Regular cardiac myocyte (primary cell): ENCODE measurements at places on chromosomes 3 and 15. TPM values are rescaled to one million over a fixed set of nuclear protein-coding genes. Genes with fewer than 3 reads are reported as not detected.

CD96 gene
- total RNA-seq = under 0.01 TPM in 2 replicates

GOLGA8T gene
- 0.28 TPM in 1 of 2 replicates, not detected in the other for total RNA-seq

FAIM gene
- total RNA-seq = 12.7 and 13.6 TPM in 2 replicates

PLSCR5 gene
- not detected in 2 replicates for total RNA-seq

ZNF502 gene
- 4.0 and 5.9 TPM in 2 replicates for total RNA-seq

PPIB gene
- 1,403 and 1,545 TPM in 2 replicates for total RNA-seq

SH3GL3 gene
- not detected in 2 replicates for total RNA-seq

WDR49 gene
- total RNA-seq = under 0.01 TPM in 1 of 2 replicates, not detected in the other

LRTM1 gene
- total RNA-seq = not detected in 2 replicates

OR5K3 gene
- not detected in 2 replicates for total RNA-seq

TTLL13 gene
- total RNA-seq = not detected in 2 replicates

SPINT1 gene
- total RNA-seq = 0.28 and 0.58 TPM in 2 replicates

REC114 gene
- total RNA-seq = not detected in 2 replicates

TGM4 gene
- not detected in 2 replicates for total RNA-seq

SMCO1 gene
- 0.19 and 0.28 TPM in 2 replicates for total RNA-seq

AMOTL2 gene
- total RNA-seq = 96.4 and 184 TPM in 2 replicates

CDCP1 gene
- 16.5 and 37.5 TPM in 2 replicates for total RNA-seq

INSYN1 gene
- 1.5 and 1.7 TPM in 2 replicates for total RNA-seq

GBE1 gene
- total RNA-seq = 205 and 454 TPM in 2 replicates

PLA2G4B gene
- total RNA-seq = 0.38 and 0.85 TPM in 2 replicates

FGD5 gene
- 0.58 and 0.85 TPM in 2 replicates for total RNA-seq

PCSK6 gene
- 4.2 and 9.9 TPM in 2 replicates for total RNA-seq

PRTG gene
- 1.9 and 2.3 TPM in 2 replicates for total RNA-seq

MASP1 gene
- total RNA-seq = 2.5 and 6.2 TPM in 2 replicates

SPATA16 gene
- total RNA-seq = not detected in 2 replicates

FANCD2OS gene
- total RNA-seq = not detected in 2 replicates

C3orf85 gene
- total RNA-seq = not detected in 2 replicates

CLDN18 gene
- total RNA-seq = not detected in 2 replicates

NAALADL2 gene
- total RNA-seq = 5.8 and 7.3 TPM in 2 replicates
